ENCODE measurements at places on chromosomes 5 and 9.

- no peak for DNase-seq
These were observed 96.1 kb downstream of the JAKMIP2 start for GRCh38 chr5:147686421-147686820.

- no peak for DNase-seq
These were observed 56.9 kb upstream of the SHB start for GRCh38 chr9:38125889-38126288.

- no peak for DNase-seq
These were observed 18.3 kb downstream of the AKNA start for GRCh38 chr9:114369216-114370130.

DNA sequence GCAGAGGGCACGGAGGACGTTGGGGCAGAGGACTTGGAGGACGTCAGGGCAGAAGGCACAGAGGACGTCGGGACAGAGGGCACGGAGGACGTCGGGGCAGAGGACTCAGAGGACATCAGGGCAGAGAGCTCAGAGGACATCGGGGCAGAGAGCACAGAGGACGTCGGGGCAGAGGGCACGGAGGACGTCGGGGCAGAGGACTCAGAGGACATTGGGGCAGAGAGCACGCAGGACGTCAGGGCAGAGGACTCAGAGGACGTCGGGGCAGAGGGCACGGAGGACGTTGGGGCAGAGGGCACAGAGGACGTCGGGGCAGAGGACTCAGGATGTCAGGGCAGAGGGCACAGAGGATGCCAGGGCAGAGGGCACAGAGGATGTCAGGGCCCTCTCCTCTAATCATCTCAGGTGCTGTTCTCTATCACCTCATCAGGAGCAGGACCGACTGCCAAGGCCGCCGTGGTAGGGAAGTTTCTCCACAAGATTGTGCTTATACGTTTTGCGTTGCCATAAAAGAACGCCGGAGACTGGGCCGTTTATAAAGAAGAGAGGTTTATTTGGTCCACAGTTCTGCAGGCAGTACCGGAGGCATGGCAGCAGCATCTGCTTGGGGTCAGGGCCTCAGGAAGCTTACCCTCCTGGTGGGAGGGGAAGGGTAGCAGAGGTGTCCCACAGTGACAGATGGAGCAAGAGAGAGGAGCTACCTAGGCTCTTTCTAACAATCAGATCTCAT is 29.4 kb upstream of the ADAMTS2 start:
- peak; percentile 32 for DNase-seq

DNA sequence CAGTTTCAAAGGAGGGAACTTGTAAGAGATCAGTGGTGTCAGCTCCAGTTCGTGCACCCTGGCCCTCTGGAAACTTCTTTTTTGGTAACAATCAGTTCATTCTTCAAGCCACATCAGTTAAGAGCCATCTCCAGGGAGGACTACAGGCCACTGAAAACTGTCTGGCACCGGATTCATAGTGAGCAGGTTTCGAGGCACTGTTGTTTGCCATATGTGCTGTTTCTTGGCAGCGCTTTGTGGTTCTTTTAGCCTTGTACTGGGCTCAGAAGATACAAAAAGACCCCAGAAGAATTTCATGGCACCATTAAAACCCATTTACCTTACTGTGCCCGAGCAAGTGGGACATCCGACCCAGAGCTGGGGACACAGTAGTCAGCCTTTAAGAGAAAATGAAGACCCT is 68.5 kb downstream of the OTULIN start:
- no peak for DNase-seq

DNA sequence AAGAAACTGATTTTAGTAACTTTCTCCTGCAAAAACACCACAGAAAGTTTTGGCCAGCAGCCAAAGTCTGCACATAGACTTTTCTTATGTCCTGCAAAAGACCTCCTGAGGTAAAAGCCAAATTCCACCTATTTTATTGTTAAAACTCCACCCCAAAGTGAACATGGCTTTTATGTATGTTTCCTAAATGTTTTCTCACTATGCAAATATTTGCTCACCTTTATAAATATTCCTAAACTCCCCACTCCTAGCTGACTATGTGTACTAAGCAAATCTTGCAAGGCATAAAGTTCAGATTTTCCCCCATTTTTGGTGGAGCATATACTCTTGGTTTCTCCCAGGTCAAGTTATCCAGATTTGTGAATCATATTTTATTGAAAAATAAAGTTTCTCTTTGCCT is 446.2 kb downstream of the DNAH5 start:
- DNase-seq: no peak

DNA sequence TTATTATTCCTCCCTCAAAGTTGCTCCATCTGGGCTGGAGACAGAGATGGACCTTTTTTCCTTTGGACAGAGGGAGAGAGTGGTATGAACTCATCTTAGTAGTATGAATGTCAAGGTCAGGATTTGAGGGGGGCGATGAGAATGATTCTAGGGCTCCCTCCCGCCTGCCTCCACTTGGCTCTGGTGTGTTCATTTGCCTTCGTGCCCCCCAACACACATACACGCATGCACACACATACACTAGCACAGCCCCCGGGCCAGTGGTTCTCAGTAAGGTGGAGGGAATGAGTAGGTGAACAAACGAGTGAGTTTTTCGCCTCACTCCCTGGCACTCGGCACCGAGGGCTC is 44.5 kb downstream of the ERGIC1 start:
- DNase-seq: no peak

- no peak for DNase-seq
These were observed 1571.5 kb upstream of the WWC1 start for GRCh38 chr5:166719991-166720390.

GRCh38 chr5:154228696-154229095 is 38.2 kb downstream of the GALNT10 start:
- DNase-seq: no peak
